Effector memory CD4-positive, alpha-beta T cell (primary cell): ENCODE measurements at places on chromosomes 6 and 20.
A peak's percentile ranks its signal among the peaks of the same experiment; 100 is the strongest.

DNA sequence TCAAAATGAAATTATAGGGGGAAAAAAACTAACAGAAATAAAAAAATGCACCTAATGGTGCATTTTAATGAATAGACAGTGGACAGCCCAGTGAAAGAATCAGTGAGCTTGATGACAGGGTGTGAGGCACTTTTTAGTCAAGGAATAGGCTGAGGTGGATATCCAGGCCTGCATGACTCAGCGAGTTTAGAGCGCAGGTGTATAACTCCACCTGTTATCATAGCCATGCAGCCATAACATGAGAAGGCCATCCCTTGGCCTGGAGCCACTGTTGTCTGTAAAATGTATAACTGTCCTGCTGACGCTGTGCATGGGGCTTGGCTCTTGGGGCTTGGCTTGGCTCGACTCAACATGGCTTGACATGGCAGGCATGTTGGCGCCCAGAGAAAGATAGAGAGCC is 331.5 kb upstream of the NOX3 start:
- DNase-seq, result no peak

DNA sequence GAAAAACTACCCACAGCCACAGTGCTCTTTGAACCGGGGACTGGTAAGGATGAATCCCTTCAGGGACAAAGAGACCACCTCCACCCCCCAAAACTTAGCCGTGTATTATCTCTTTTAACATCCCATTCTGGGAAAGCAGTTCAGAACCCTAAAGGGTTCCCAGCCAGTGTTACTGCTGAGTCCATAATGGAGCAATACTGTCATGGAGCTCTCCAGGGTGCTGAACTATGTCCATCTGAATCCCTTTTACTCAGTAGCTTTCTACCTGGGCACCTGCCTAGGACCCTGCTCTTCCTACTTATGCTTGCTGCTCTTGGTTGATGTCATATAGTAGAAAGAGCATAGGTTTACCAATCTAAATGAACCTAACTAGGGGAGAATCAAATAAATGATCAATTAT is 22.3 kb upstream of the SAYSD1 start:
- DNase-seq, result no peak

DNA sequence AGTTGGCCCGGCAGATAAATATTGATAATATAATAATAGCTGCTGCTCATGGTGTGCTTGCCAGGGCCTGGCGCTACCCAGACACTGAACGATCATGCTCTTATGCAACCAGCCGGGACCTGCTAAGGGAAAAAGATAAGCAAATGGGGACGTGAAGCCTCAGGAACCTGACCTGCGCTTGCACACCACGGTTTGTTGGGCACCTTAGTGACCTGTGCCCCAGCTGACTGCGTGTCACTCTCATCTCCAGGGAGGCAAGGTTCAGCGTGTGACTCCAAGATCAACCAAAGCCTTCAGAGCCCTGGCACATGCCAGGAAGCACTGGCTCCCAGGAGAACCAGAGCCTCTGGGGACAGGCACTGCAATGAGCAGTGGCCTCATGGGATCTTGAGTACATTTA is 111.1 kb downstream of the AGPAT4 start:
- DNase-seq, result no peak

DNA sequence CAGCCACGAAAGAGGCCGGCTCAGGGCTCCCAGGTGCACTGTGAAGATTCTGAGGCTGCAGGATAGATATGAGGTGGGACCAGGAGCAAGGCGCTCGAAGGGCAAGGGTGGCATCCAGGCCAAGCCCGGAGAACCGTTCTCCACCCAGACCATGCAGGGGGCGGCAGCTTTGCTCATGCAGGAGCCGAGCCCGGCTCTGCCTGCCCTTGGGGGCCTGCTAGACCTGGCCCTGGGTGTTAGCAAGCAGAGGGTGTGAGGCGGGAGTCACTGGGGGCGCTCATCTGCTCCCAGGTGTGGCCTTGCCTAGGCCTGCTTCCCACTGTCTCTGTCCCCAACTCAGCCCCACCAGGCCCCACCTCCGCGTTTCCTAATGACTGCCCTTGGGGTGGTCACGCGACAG is 59.4 kb downstream of the WDR27 start:
- DNase-seq, result no peak

GRCh38 chr6:44480097-44480541 is 92.6 kb downstream of the CDC5L start:
- no peak for DNase-seq

DNA sequence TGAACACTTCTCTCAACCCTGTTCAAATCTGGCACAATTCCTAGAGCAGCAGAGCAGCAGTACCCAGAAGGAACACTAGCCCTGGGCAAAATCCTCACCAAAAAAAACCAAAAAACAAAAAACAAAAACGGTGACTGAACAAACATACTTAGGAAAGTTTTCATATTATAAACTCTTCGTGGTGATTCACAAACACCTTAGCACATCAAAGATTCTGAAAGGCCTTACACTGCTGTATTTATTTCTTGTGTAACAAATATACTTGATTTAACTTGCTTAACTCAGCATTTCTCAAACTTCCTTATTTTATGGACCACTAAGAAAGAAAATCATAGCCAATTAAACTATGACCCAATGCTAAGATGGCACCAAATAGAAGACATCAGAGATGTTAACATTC is 57.8 kb upstream of the RREB1 start:
- no peak for DNase-seq

GRCh38 chr20:62835931-62836861 is 19.3 kb downstream of the COL9A3 start:
- no peak for DNase-seq

DNA sequence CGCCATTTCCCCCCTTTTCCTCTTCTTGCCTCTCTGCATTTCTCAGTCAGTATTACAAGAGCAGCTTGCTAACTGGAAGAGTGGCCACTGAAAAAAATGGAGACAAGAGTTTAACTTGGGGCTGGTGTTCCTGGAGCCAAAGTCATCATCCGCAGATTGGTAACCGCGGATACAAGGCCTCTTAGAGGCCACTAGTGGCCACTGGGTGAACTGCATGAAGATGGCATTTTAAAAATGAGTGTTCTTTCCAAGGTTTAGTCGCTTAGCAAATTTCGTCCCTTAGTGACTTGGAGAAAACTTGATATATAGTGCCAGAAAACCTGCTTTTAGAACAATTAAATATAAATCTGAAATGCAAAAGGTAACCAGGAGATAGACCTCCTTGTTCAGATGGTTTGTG is 4.8 kb downstream of the F13A1 start:
- DNase-seq, result no peak

GRCh38 chr6:81944661-81945060 is 192.2 kb upstream of the TENT5A start:
- DNase-seq, result no peak

- DNase-seq, result peak; percentile 8
Measured at GRCh38 chr6:152267967-152268845, 369.0 kb downstream of the SYNE1 start.

DNA sequence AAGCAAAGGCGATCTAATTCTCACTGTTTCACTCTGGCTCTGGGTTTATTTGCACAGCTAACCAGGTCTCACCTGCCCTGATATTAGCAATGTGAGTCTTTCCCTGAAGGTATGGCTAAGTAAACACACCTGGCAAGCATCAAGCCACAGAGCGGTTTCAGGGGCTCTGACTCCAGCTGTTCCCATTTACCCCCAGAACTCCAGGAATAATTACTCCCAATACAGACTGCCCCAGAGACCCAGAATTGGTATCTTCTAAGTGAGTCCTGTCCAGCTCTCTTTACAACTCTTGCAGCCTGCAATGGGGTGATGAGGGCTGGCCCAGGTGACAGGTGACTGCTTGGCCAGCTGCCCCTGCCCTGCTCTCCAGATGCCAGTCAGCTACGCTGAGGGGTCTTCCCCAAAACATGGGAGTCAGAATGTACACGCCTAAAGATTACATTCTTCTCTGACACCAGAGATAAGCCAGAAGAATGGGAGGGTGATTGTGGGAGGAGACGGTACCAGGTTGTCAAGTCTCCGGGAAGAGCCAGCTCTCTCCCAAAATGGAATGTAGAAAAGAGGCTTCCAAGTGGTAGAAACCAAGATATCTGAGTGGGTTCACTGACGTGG is 4.9 kb upstream of the LRRN4 start:
- DNase-seq, result no peak
